ENCODE measurements at places on chromosomes 7 and 10. TPM values are rescaled to one million over a fixed set of nuclear protein-coding genes. Genes with fewer than 3 reads are reported as not detected.

Gene SLC26A4
- 1.5 TPM for total RNA-seq

Gene NKX2-3
- total RNA-seq, result not detected

Gene LRIT1
- total RNA-seq, result not detected

Gene RBP3
- not detected for total RNA-seq

Gene SAP25
- 0.81 TPM for total RNA-seq

Gene LIPJ
- 0.27 TPM for total RNA-seq

Gene RADIL
- 6.7 TPM for total RNA-seq

- no peak for DNase-seq
Observed at GRCh38 chr7:76071316-76072242, 23.7 kb downstream of the MDH2 start.

GRCh38 chr7:150368884-150369747, 494 bp downstream of the REPIN1 start:
- no peak for DNase-seq

DNA sequence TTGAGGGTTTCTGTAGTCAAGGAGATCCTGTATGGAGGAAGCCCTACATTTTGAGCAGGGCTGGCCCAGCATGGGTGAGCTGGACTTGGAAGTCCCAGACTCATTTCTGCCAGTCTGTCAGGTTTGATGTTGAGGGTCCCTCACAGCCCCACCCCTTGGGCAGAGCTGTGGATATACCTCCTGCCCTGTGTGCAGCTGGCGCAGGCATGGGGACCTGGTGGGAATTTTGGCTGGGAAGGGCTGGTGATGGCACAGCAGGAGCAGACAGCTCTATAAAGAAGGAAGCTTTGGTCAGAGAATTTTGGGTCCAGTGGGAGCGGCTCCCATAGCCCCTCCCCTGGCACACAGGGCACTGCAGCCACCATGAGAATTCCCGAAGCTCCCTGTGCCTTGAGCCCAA, 482.6 kb downstream of the RPS24 start:
- no peak for DNase-seq

- no peak for DNase-seq
Observed at GRCh38 chr7:136102881-136103280, 125.7 kb upstream of the MTPN start.

DNA sequence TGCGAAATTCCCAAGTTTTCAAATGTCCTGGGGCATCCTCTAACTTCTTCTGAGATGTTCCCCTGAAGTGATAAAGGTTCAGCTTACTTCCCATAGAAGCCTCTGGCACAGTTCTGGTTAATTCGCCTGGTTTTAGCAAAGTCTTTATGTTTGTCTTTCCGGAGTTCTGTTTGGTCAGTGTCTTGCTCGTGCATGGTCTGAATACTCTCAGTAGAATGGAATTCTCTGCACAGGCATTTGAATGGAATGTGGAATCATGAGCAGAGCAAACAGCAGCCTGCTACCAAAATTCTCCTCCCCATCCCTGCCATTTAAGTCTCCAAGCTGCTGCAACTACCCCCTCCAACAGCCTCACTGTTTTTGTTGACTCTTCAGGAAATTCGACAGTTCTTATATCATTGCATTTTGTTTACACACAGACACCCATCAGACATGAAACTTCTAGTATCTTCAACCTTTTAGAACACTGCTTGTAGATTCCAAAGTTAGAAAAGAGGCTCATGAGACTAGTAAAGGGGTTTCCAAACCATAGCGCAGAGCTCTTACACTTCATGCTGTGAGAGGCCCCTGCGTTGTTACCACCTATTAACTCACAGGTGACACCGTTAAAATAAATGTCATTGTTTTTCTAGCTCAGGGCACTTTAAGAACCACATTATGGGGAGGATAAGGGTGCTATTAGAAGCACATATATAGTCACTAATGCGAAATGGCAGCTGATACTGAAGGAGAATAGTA, 129.7 kb downstream of the PLCE1 start:
- no peak for DNase-seq

DNA sequence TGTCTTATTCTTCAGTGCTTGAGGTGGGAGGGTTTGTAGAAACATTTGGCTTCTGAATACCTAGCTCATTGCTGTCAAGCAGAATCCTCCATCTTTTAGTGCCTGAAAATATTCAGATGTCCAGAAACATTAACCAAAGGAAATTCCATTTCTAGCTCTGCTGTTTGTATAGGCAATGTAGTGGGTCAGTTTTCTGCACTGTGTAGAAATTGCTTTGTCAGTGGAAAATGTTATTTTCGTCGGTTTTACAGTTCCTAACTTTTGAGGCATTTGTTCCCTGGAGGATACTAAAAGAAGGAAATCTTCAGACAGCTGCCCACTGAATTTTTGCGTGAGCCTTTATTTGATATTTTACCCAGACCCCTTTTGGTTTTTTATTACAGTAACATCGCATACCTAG, 143.4 kb downstream of the TPST1 start:
- DNase-seq, result no peak

DNA sequence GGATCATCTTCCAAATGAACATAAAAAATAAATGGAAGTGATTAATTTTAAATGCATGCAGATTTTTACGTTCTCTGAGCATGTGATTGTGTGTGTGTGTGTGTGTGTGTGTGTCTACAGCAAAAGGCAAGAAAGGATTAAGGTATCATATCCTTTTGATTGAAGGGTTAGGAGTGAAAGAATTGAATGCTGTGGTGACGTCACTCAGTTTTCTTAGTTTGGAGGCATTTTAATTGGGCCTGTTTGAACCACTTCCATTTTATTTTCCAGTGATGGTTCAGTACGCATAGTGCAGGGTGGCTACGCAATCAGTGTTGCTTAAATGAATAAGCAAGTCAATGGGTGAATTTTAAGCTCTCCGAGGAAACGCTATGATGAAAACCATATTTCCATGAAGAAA, 31.3 kb downstream of the TACC2 start:
- no peak for DNase-seq

- no peak for DNase-seq
Observed at GRCh38 chr7:1140476-1141104, 19.4 kb downstream of the ZFAND2A start.

DNA sequence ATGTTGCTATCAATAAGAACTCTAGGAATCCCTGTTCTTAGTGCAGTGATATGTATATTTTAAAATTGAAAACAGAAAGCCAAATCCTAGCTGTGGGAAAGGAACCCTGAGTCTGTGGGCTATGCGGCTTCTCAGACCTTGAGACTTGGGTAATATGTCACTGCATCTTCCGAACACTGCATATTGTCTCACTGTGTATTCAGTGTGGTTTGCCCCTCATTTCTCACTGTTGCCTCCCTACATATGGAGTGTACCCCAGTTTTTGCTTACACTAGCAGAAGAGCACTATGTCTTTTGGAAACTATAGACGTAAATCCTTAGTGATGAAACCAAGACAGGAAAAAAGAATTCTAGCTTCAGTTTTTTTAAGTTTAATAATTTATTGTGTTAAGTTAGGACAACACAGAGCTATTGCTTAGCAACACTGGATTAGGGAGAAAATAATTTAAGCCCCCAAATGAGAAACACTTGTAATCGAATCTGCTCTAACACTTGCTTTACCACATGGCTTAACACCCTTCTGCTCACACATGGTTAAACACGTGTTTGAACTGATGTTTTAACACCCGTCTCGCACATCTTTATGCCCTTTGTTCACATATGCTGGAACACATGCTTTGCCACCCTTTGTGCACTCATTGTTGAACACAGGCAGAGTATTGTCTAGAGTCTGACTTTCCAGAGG, 251.3 kb downstream of the VTI1A start:
- DNase-seq, result no peak

- no peak for DNase-seq
Observed at GRCh38 chr7:13980474-13980873, 9.0 kb downstream of the ETV1 start.

- DNase-seq, result no peak
Observed at GRCh38 chr10:110804376-110804775, 67.4 kb upstream of the PDCD4 start.

DNA sequence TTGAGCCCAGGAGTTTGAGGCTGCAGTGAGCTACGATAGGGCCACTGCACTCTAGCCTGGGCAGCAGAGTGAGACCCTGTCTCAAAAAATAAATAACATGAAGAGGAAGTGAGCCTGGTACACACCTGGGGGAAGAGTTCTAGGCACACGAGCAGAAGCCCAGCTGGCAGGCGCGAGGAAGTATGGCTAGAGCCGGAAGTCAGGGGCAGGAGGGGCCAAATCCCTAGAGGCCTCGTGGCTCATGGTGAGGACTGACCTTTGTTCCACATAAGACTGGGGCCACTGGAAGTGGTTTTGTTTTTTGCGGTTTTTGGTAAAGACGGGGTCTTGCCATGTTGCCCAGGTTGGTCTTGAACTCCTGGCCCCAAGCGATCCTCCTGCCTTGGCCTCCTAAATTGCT, 117.6 kb downstream of the HIP1 start:
- DNase-seq, result no peak

GRCh38 chr7:154649015-154649414, 353.9 kb downstream of the PAXIP1 start:
- DNase-seq, result no peak

DNA sequence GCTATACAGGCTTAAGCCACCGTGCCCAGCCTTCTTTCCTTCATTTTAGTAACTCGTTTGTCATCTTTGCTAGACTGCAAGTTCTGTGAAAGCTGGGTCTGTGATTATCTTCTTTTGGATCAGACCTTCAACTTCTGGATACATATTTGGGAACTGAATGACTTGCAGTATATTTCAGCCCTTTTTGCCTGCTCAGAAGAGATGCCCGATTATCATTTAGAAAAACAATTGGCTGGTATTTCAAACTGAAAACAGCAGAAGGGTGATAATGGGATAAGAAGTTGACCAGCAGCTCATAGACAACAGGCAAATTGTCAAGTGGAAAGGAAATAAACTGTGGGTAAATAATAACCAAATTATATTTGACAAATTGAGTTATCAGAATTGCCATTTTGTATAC, 14.6 kb downstream of the RSBN1L start:
- DNase-seq, result no peak

DNA sequence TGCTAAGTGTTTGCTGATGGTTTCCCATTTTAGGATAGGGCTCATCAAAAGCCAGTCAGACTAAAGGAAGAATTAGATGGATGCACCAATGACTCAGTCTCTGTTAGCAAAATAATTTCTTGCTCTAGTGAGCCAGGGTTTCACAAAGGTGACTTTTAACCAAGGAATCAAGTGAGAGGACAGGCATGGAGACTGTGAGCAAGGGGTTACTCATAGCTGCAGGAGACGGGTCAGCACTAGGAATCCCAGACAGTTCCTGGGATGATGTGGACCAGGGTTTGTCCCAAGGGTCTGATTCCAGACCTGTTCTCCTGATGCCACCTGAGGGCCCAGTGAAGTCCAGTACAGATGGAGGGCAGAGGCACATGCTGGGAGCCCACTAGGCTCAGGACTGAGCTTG, 138.1 kb downstream of the NOC3L start:
- no peak for DNase-seq

- no peak for DNase-seq
Observed at GRCh38 chr7:158255558-158255957, 332.1 kb downstream of the PTPRN2 start.

GRCh38 chr7:53205006-53205405, 169.6 kb downstream of the POM121L12 start:
- DNase-seq, result no peak

DNA sequence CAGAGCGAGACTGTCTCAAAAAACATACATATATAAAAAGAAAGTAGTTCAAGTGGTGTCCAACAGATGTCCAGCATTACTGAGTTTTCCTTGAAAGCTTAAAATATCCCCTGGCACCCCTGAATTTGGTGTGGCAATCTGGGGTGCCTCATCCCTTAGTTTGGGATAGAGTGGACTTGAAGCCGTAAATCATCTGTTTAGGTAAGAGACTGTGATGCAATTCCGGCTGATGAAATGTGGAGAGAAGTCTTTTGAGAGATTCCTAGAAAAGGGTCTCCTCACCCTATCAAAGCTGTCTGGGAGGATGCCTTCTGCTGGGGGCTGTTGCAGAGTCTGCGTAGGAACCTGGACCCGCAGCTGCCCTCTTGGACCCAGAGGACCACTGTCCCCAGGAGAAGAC, 408.0 kb downstream of the RPS24 start:
- no peak for DNase-seq
